Stimulated activated CD8-positive, alpha-beta memory T cell treated with anti-CD3 and anti-CD28 coated beads, Interleukin-2, amount 100 ng/mL, for 1 hour (primary cell): ENCODE measurements at places on chromosomes 2 and 18.

DNA sequence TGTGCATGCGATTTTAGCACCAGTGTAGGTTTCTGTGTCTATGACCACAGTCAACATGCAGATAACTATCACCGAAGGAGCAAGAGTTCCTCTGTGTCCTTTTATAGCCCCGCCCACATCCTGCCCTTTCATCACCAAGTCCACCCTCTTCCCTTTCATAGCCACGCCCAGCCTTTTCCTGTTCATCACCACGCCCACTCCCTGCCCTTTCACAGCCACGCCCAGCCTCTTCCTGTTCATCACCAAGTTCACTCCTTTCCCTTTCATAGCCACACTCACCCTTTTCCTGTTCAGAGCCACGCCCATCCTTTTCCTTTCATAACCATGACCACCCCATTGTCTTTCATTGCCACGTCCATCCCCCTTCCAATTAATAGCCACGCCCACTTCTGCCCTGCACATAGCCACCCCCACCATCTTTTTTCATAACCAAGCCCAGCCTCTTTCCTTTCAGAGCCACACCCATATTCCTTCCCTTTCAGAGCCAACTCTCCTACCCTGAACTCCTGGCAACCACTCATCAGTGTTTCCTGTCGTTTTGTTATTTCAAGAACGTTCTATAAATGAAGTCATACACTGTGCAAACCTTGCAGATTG is 273.9 kb downstream of the MYT1L start:
- DNase-seq = peak; percentile 18

GRCh38 chr2:3091696-3092095 is 285.9 kb downstream of the EIPR1 start:
- DNase-seq = no peak

GRCh38 chr2:196067088-196067382 is 1.6 kb downstream of the DNAH7 start:
- no peak for DNase-seq

DNA sequence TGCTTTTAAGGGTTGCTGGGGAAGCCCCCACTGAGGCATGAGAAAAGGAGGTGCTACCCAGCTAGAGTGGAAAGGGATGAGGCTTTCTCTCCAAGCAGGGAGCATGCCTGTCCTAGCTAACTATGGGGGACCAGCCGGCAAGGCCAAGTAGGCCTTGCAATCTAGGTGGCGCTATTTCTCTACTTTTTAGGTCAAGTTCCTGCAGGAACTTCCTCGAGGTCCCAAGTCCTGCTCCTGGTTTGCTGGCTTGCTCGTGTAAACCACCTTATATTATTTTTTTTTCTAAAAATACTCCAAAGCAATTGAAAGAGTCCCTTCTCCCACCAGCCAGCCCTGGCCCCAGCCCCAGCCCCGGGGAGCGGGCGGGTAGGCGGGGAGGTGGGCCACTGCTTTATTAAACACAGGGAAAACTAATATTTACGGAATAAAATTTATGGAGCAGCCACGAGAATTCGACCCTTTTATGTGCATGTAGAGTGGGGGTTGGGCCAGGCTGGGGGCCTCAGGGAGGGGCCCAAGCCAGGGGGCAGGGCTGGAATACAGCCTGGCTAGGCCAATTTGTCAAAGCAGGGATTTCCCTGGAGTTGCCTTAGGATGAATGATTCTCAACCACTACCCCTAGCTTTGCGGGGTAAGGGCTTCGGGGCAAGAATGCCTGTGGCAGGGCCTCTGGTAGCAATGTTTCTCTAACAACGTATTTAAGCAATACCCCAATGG is 12.8 kb upstream of the IHH start:
- DNase-seq = no peak

DNA sequence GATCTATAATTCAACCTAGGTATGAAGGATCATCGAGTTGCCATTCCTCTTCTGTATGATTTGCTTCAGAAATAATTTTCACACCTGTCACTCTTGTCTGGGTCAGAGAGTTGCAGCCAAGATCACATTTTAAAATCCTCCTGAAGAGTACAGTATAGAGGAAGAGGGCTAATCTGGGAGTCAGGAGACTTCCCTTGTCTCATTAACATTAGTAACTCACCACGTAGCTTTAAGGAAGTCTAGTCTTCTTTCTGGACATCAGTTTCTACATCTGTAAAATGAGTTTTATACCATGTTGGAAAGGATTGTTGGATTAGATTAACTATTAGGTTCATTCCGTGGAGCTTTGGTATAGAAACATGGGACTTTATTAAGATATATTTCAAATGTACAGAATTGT is 109.4 kb downstream of the TDRD15 start:
- no peak for DNase-seq

DNA sequence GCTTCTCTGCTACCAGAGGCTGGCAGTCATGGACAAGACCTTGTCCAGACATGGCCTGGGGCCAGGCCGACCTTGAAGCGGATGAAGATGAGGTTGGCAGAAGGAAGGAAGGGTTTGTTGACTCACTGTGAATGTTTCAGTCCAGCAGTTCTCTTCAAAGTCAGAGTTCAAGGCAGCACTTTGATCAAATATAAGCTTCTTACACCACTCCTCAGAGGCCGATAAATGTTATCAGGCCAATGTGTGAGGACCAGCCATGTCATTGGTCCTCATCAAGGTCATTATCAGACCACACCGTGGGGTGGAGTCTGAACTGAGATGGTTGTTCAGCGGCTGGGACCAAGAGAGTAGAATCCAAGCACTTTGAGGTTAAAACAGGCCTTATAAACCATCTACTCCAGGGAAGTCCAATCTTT is 35.5 kb downstream of the QPCT start:
- DNase-seq = no peak

GRCh38 chr18:51350081-51350480 is 152.6 kb upstream of the MEX3C start:
- no peak for DNase-seq

DNA sequence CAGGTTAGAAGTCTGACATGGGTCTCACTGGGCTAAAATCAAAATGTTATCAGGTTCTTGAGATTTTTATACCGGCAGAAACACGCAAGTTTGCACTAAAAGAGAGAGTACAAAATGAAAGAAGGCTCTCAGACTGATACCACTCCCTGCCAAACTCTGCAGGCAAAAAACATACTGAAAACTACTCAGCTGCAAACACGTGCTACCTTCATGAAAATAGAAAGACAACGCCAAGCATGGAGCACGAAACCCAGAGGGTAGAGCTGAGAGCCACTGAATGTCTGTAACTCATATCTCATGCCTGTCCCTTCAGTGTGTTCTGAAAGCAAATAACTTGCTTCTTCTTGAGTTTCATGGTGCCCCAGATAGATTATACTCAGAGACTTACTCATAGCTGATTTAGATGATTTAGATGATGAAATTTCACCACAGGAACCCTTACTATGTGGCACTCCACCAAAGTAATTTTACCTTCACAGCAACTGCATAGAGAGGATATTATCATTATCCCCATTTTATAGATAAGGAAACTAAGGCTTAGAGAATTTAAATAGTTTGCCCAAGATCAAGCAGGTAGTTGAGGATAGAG is 313.0 kb upstream of the SLC39A10 start:
- DNase-seq = no peak

DNA sequence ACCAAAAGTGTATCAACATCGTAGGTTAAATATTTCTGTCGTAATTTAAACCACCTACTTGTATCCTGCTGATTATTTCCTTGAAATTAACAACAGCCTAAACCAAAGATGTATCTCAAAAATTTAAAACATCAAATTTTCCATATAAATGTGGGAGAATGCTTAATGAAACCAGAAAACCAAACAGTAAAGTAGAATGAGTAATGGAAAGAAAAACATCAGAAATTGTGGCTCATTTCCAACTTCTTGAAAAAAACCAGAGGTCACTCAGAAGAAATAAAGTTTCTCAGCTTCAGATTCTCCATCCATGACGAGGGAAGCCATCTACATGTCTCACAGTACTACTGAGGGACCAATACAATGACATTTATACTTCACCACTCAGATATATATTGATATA is 296.5 kb downstream of the NOL4 start:
- DNase-seq = no peak

DNA sequence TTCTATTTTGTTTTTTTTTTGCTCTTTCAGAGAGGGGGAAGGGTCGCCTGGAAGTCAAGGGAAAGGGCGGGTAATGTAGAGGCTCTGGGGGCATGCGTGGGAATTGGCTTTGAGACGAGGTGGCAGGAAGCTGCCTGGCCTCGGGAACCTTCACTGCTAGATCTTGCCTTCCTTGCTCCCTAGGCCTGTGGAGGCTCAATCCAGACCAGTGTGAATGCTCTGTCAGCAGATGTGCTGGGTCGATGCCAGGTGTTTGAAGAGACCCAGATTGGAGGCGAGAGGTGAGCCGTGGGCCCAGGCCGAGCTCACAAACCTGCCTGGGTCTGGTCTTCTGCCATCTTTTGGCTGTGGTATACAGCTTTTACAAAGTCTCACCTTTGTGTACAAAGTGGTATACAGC is 15.5 kb downstream of the CCT7 start:
- DNase-seq = no peak
